ENCODE measurements at places on chromosomes 3 and 15.

DNA sequence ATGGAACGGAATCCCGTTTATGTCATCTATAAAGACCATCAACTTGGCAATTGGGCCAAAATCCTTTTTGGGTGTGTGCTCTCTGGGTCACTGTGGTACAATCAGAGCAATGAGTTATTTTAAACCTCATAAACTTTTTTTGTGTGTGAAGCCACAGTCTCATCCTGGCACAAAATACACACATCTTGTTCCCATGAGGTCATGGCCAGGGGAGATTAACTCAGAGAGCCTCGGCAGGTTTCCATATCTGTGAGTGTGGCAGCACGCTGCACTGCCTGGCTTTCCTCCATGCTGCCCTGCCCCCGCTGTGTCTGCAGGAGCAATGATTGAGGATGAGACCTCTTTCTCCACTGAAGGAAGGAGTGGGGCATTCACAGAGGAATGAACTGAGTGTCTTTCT, 54.0 kb upstream of the DLG1 start:
- no peak for DNase-seq

GRCh38 chr3:10432156-10432845, 73.1 kb downstream of the ATP2B2 start:
- DNase-seq, result no peak

DNA sequence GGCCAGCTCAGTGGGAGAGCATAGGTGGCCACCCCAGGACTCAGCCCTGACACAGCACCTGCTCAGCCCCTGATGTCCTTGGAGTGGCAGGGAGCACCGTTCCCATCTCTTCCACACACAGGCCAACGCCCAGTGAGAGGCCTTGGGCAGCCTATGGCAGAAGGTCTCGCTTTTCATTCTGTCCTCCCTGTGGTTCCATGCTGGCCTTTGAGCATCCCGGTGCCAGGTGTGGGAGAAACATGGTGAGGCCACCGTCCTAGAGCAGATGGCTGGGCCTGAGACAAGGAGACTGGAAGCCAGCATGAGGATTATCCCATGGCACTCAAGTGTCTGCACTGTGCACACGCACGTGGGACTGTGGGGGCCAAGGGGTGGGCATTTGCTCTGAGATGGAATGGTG, 25.1 kb downstream of the ADCY5 start:
- DNase-seq, result no peak

- DNase-seq, result no peak
These were observed 228.0 kb downstream of the MBNL1 start for GRCh38 chr3:152496716-152497115.

DNA sequence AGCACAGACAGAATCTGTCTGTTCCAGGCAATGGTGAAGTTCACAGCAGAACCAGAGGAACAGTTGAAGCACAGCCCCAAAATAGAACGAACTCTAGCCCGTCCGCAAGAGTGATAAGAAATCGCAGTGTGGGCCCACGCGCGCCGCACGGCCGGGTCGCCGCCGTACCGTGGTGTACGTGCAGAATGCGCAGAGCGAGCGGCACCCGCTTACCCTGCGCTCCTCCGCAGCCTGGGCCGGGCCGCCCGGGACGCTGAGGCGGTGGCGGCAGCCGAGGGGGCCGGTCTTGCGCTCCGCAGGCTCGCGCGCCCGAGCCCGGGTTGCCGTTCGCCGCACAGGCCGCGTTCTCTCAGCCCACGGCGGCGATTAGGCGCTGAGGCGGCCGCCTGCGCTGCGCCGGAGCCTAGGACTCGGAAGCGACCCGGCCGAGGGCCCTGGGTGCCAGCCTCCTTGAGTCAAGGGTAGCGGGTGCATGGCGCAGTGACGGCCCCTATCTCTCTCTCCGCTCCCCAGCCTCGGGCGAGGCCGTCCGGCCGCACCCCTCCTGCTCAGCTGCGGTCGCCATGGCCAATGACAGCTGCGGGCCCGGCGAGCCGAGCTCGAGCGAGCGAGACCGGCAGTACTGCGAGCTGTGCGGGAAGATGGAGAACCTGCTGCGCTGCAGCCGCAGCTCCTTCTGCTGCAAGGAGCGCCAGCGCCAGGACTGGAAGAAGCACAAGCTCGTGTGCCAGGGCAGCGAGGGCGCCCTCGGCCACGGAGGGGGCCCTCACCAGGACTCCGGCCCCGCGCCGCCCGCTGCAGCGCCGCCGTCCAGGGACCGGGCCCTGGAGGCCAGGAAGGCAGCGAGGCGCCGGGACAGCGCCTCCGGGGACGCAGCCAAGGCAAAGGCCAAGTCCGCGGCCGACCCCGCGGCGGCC, 20.5 kb downstream of the WDR73 start:
- no peak for DNase-seq
